ENCODE measurements at places on chromosomes 7 and 10. TPM values are rescaled to one million over a fixed set of nuclear protein-coding genes. Genes with fewer than 3 reads are reported as not detected.

Gene HTRA1
- 473 TPM for total RNA-seq

Gene ZC3HAV1L
- total RNA-seq = 22.7 TPM

Gene DNAH11
- 16.2 TPM for total RNA-seq

Gene ARHGAP19
- total RNA-seq = 3.5 TPM

Gene SYT15B
- total RNA-seq = 1.8 TPM

Gene SEM1
- 11.1 TPM for total RNA-seq

Gene ARHGAP22
- total RNA-seq = 24.8 TPM

Gene KCNMA1
- 188 TPM for total RNA-seq

Gene GTPBP4
- 105 TPM for total RNA-seq

Gene TMEM140
- total RNA-seq = 20.6 TPM

Gene MYL7
- total RNA-seq = not detected

Gene AKR1C2
- 44.9 TPM for total RNA-seq

Gene OR2A1
- 0.14 TPM for total RNA-seq

Gene TIAL1
- total RNA-seq = 72.4 TPM

Gene MOGAT3
- total RNA-seq = not detected

Gene PON3
- not detected for total RNA-seq

Gene FANK1
- total RNA-seq = not detected

Gene TDRD1
- 0.41 TPM for total RNA-seq

Gene OR2A12
- not detected for total RNA-seq

Gene AASS
- total RNA-seq = 47.2 TPM

Gene CTAGE15
- total RNA-seq = not detected

Gene HYCC1
- 157 TPM for total RNA-seq

Gene GNG11
- total RNA-seq = 12.2 TPM

Gene ASAH2
- 14.0 TPM for total RNA-seq

Gene FGL2
- total RNA-seq = 242 TPM

Gene WDR86
- total RNA-seq = not detected

Gene CAMK2B
- 1.5 TPM for total RNA-seq

Gene LIPF
- not detected for total RNA-seq

Gene CPVL
- 22.9 TPM for total RNA-seq

Gene HOXA7
- 0.28 TPM for total RNA-seq

Gene TBXAS1
- 66.6 TPM for total RNA-seq

Gene AGR2
- total RNA-seq = 25.2 TPM

Gene ANKRD61
- not detected for total RNA-seq

Gene ZSCAN21
- 16.6 TPM for total RNA-seq

Gene UNC5B
- 24.2 TPM for total RNA-seq

Gene CACNB2
- 4.5 TPM for total RNA-seq

Gene MYOZ1
- total RNA-seq = 5.9 TPM

Data from thoracic aorta (tissue), 2 donors.